ENCODE measurements at places on chromosomes 1 and 21. TPM values are rescaled to one million over a fixed set of nuclear protein-coding genes. Genes with fewer than 3 reads are reported as not detected.
A peak's percentile ranks its signal among the peaks of the same experiment; 100 is the strongest.

DNA sequence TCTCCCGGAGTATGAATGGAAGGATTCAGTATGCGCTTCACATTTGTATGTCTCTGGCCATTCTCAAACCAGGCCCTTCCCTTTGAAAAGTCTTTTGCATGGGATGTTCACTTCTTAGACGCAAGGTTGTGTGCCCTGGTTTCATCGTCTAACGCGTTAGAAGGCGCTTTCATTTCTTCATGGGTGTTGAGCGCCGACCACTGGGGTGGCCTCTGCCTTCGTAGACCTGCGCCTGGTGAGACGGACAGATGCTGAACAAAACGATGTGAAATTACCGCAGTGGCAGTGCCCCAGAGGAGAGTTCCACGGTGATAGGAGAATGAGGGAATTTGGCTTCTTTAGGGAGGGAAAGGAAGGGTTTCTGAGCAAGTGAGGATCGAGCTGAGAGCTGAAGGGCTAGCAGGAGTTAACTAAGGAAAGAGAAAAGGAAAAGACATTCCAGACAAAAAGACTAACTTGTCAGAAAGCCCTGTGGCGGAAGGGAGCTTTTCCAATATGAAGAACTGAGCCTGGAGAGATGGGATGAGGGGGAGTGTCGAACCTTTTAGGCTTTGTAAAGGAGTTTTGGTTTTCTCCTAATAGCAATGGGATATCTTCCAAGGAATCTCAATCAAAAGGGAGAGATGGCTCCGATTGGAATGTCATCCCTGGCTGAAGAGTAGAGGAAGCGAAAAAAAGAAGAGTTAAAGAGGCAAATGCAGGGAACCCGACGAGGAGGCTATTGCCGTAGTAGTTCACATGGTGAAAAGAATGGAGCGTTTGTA lies 951 bp downstream of the GGPS1 start:
- DNase-seq: no peak

- no peak for DNase-seq
Measured at GRCh38 chr1:21302747-21303715, 12.8 kb upstream of the ECE1 start.

GRCh38 chr1:229119161-229119560 lies 151.8 kb upstream of the RAB4A start:
- no peak for DNase-seq

CAPN2 gene
- 71.3 TPM for polyA plus RNA-seq

GRCh38 chr1:219416598-219417238 lies 196.2 kb downstream of the ZC3H11B start:
- DNase-seq: peak; percentile 32

CELA2A gene
- polyA plus RNA-seq: 0.18 TPM

PADI2 gene
- polyA plus RNA-seq: 19.3 TPM

VAV3 gene
- polyA plus RNA-seq: 18.3 TPM

DNA sequence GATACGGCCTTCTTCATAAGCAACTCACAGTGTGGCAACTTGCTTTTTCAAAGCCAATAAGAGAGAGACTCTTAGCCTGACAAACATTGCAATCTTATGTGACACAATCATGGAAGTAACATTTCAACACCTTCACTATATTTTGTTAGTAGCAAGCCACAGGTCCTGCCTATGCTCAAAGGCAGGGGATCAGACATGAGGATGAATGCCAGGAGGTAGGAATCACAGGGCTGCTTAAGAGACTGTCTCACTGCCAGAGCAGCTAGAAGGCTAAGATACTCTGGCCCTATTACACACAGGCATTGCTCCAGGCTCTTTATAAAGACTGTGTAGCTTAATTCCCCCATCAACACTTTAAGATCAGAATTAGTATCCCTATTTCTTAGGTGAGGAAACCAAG lies 236.2 kb upstream of the KAZN start:
- no peak for DNase-seq

HSF2BP gene
- polyA plus RNA-seq: 0.66 TPM

DNA sequence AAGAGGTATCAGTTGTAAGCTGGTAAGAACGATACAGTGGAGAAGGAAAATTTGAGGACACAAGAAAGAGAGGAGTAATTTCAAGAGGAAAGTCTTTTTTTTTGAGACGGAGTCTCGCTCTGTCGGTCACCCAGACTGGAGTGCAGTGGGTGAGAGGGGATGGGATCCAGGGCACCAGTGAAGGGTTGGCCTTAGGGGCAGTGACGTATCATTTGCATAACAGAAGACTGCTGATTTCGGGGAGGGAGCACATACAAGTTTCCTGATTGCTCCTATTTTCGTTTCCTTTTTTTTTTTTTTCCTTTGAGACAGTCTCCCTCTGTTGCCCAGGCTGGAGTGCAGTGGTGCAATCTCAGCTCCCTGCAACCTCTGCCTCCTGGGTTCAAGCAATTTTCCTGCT lies 4.2 kb downstream of the S100A13 start:
- no peak for DNase-seq

DNA sequence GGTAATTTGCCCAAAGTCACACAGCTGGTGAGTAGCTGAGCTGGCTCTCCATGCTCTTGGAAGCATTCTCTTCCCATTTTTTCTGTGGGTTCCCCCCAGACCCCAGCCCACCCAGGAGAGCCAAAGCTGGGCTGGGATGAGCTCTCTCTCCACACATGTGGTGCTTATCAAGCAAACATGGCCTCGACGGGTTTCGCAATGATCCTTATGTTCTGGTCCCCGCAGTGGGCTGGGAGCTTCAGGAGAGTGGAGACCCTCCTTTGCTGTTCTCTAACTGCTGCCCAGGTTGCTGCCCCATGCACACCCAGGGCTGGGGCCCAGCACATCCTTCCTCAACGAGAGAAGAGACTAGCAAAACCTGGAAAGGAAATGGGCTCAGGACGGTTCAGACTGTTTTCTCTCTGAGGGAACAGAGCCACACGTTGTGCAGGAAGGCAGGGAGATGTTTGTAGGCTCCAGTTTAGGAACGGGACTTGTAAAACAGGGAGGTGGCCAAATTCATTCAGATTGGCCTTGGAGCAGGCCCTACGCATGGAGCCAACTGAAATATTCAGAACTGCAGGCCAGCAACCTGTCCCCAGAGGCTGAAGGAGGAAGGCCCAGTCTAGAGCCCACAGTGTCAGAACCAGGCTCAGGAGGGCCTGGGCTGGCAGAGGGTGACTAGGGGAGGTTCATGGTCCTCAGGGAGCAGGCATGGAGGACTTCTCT lies 27.2 kb upstream of the CSF1 start:
- DNase-seq: no peak

COL8A2 gene
- polyA plus RNA-seq: 1.8 TPM

DNA sequence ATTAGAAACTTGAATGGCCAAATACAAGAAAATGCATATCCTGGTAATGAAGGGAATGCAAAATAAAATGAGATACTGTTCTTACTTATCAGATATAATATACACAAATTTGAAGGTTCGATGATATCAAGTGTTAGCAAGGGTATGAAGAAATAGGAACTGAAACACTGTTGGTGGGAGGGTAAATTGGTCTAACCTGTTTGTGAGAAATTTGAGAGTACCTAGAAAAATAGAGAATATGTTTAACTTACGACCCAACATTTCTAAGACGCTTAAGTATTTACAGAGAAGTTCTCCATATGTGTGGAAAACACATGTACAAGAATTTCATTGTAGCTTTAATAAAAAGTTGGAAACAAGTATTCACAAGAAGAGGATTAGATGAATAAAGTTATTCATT lies 25.9 kb downstream of the ATG4C start:
- DNase-seq: no peak

CCT8 gene
- 213 TPM for polyA plus RNA-seq

CASQ2 gene
- 1.8 TPM for polyA plus RNA-seq

- DNase-seq: no peak
Measured at GRCh38 chr1:210125143-210125542, 107.5 kb upstream of the SERTAD4 start.

PCSK9 gene
- 3.0 TPM for polyA plus RNA-seq

DNA sequence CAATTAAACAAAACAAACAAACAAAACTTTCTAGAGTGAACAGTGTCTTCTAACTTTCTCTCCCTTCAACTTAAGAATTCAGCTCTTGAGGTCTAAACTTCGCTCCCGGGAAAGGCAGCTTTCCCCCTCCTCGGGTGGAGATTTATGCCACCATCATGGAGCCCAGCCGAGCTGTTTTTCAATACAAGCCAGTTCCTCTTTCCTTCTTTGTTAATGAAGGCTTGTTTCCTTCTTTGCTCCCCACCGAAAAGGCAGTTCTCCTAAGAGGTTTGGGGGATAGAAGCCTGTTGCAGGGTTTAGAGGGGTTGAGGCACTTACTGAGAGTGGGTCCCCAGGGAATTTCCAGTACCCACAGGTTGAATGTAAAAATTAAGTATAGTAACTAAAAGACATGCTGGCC lies 26.5 kb downstream of the OLIG1 start:
- no peak for DNase-seq

- no peak for DNase-seq
Measured at GRCh38 chr1:64540265-64540791, 70.4 kb downstream of the CACHD1 start.

CCDC185 gene
- polyA plus RNA-seq: not detected

DNA sequence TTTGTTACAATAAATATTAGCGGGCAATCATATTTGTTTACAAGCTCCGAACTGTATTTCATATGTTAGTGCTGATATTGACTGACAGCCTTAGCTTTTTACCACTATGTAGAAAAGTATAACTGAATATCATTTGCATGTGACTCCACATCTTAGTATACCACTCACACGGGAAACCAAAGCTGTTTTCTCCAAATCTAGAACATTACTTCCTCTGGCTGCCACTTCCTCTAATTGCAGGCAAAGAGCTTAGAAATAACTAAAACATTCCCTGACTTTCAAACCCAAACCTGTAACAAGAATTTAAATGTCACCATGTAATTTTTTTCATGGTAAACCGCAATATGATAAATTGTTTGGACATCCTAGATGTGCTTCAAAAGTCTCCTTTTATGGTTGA lies 174.7 kb downstream of the LBR start:
- no peak for DNase-seq

Data from large intestine (tissue), 12 donors.